T-helper 9 cell (primary cell): ENCODE measurements at places on chromosomes 6 and 20.
A peak's percentile ranks its signal among the peaks of the same experiment; 100 is the strongest.

DNA sequence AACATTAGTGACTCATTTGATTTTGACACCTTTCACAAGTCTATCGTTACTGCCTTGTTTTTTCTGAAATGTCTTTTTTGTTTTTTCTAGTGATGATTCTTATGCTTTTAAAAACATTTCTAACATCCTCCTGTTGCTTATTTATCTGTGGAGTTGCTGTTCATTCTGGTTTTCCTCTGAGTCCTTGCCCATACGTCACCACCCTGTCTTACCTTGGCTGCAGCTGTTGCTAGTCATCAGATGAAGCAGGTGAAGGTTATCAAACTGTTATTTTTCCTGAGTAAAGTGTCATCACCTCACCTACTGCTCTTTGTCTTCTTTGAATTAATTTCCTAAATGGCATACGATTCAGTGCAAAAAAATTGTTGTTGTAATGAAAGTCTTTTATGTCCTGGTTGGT lies 376.6 kb downstream of the GRIK2 start:
- DNase-seq = no peak

DNA sequence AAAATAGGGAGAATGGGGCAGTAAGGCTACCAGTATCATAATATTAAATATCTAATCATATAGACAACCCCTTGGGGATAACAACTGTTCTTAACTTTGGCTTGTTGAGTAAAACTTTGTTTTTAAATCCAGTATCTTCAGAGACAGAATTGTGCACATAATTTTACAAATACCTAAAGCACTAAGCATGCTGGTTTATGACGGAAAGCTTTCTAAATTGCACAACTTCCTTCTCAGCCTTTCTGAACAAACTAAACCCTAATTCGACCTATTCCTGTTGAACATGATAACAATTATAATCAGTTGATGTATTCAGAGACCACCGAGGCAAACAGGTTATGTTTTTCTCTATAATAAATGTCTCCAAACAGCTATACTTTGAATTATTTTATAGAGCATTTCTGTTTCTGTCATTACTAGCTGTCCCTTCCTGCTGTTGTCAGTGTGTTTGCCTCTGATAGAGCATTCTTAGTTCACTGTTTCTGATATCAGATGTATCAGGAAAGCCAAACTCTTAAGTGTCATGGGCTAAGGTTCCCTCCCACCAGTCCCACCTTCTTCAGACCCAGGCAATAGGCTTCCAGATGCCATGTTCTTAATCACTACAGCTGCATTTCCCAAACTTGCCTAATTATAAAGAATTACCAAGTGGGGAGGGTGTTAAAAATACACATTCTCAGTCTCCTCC lies 8.7 kb downstream of the ZHX3 start:
- DNase-seq = no peak

DNA sequence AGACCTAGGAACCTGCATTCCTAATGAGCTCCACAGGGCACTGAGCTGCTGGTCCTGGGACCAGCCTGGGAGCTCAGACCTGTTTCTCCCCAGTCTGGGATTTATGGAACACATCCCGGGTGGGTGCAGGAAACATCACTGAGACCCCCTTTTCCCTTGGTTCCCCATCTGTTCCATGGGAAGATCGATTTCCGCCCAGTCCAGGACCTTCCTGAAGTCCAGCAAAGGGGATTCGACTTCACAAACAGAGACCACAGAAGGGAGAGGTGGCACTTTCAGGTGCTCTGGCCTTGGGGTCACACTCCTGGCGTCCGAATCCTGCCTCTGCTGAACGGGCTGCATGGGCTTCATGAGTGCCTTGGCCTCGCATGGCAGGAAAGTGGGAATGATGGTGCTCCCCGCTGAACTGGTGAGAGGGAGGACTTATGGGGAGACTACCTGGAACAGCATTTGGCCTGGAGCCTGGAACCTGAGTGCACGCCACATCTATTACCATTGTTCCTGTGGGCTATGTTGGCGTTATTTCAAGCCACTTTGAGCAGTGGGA lies 296.3 kb downstream of the TAF4 start:
- DNase-seq = no peak

GRCh38 chr6:83221889-83222479 lies 28.8 kb downstream of the RWDD2A start:
- no peak for DNase-seq

GRCh38 chr6:128520436-128521281 lies at the start of gene PTPRK:
Gene PTPRK, minus strand, starts transcription at chr6:128520599. Its CDS starts 241 bp downstream, at chr6:128520358.
- peak; percentile 72 for DNase-seq

- DNase-seq = no peak
These were observed 688.2 kb downstream of the QKI start for GRCh38 chr6:164102693-164103092.

DNA sequence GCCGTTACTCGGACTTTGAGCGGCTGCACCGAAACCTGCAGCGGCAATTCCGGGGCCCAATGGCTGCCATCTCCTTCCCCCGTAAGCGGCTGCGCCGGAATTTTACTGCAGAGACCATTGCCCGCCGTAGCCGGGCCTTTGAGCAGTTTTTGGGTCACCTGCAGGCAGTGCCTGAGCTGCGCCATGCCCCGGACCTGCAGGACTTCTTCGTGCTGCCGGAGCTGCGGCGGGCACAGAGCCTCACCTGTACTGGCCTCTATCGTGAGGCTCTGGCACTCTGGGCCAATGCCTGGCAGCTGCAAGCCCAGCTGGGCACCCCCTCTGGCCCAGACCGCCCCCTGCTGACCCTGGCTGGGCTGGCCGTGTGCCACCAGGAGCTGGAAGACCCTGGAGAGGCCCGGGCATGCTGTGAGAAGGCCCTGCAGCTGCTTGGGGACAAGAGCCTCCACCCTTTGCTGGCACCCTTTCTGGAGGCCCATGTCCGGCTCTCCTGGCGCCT lies 7.2 kb downstream of the SNX21 start:
- DNase-seq = no peak

- no peak for DNase-seq
These were observed 543.9 kb downstream of the RNF144B start for GRCh38 chr6:18931086-18931485.

- no peak for DNase-seq
These were observed 5.7 kb downstream of the EBF4 start for GRCh38 chr20:2698186-2698817.

GRCh38 chr6:33160728-33161344 lies 31.4 kb downstream of the COL11A2 start:
- no peak for DNase-seq

DNA sequence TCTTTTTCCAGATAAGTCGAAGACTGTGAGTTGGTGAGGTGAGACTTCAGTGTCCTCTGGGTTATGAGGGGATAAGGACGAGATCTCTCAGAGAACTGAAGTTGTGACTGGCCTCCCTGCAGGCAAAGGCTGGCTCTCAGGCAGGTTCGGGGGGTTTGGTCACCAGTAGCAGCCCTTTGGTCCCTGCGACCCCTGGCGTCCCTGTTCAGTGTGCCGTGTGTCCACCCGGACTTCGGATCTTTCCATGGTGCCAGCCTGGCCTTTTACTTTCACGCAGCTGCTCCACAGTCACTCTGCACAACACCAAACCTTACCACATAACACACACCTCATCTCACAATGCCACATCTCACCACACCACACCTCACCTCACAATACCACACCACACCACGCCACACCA lies 131.9 kb downstream of the ERMARD start:
- DNase-seq = no peak

DNA sequence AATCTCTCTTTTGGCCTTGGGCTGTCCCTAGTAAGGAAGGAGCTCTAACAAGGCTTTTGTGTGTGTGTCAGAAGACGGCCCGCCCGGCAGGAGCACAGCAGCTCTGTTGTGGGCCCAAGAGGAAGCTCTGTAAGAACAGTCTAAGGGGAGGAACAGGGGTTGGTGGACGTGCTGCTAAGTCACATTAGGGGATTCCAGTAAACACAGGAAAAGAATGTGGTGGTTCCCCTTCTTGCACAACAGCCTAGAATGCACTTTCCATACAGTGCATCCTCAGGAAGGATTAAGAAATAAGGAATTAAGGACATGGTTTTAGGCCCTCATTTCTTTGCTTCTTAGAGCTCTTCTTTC lies 114.5 kb downstream of the RNF144B start:
- DNase-seq = no peak

GRCh38 chr6:93663111-93663510 lies 243.8 kb upstream of the EPHA7 start:
- DNase-seq = no peak

DNA sequence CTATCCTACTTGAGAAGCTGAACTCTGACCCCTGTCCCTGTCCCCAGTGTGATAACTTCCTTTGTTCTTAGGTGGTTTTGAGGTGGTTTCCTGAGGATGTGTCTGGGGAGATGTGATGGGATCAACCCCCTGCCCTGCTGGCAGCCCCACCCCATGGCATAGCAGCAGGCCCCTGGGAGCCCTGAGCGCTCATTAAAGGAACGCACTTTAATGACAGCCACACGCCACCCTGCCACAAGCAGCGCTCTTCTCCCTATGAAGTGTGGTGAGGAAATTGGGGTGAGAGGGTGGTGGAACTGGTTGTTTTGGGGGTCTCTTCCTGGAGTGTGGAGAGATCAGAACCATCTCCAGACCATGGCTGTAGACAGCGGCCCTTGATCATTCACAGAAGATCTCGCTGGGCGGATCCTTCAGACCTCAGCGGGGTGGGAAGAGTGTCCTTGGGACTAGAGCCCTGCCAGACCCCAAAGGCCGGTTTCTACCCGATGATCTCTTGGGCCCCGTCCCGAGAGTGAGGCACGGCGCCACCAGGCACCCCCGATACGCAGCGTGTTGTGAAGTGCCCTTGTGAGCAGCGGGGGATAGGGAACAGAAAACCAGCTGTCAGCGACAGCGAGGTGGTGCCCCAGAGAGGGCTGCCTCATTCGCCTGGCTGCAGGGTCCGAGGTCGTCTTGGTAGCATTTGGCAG lies 45.4 kb downstream of the SYNJ2 start:
- DNase-seq = no peak

DNA sequence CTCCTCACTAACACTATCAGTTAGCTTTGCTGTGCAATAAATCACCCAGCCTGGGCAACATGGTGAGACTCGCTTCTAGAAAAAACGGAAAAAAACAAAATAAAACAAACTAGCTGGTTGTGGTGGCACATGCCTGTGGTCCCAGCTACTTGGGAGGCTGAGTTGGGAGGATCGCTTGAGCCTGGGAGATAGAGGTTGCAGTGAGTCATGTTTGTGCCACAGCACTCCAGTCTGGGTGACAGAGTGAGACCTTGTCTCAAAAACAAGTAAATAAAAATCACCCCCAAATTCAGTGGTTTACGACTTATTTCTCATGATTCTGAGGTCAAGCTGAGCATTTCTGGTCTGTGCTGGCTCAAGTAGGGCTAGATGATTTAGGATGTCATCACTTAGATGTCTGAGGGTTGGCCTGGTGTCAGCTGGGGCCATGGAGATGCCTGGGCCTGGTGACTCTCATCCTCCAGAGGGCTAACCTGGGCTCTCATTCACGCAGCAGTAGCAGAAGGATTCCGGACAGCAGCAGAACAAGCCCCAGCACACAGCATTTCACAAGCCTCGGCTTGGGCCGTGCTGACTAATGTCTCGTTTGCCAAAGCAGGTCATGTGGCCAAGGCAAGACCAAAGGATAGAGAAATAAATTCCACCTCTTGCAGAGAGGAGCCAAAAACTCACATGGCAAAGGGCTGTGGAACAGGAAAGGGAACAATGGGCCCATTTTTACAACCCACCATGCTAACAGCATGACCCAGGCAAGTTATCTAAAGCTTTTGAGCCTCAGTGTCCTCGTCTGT lies 32.5 kb downstream of the MGME1 start:
- no peak for DNase-seq

GRCh38 chr6:109222848-109223247 lies 127.5 kb downstream of the CEP57L1 start:
- no peak for DNase-seq

DNA sequence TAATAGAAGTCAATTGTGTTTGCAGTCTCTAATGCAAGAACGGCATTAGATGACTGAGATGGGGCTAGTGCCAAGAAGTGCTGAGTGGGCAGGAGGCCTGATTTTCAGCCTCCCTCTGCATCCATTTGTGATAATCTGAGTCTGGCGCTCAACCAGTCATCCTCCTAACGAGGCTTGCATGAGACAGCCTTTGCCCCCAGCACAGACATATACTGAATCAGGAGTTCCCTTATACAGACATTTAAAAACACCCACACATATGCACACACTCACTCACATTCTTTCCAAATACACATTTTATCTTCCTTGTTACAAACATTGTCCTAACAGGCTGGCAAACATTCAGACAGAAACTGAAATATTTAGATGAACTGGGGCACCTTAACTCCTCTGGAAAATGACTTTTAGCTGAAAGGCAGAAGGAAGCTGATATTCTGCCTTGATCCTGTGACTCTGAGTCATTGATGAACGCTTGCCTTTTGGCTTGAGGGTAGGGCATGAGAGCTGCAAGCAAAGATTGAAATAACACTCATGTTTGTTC lies 562.3 kb downstream of the DHX35 start:
- DNase-seq = no peak

DNA sequence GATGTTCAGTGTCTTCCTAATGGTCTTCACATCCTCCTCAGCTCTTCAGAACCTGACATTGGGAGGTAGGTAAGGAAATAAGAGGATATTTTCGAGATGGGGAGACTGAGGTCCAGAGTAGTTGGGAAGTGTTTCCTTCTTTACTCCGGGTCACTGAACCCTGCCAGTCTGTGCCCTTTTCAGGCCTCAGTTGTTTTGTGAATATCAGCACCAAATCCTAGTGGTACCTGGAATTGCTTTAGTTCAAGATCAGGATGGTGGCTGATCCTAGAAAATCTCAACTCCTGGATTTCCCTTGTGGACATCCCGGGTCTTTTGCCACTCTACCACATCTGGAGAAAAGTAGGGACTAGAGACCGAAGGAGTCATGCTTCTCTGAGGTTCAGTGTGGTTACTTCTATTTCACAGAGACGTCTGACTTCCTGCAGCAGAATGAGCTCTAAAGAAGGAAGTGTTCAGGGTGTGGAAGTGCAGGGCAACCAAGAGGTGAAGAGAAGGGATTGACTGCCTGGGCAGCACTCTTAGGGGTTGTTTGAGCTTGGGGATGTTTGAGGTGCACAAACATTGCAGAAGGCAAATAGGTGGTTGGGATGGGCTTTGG lies 995 bp downstream of the STK4 start:
- DNase-seq = no peak

- no peak for DNase-seq
These were observed 107.3 kb downstream of the NOL4L start for GRCh38 chr20:32477594-32478512.

DNA sequence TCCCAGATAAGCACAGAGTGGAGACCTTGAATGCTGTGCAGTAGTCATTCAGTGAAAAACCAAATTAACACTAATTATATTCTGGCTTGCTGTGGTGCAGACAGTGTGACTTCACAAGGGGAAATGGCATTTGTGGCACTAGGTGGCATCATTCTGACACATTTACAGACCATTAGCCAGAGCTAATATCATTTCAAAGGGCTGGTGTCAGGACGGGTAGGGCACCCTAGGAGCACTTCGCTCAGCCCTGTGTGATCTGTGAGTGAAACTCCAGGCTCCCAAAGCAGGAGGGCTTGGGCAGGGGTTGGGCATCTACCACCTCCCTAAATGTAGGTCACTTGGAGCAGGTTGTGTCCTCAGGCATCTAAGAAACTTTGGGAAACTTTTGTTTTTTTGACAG lies 555.8 kb downstream of the PKHD1 start:
- no peak for DNase-seq

GRCh38 chr20:24497851-24498250 lies 28.4 kb downstream of the SYNDIG1 start:
- DNase-seq = no peak
